CD4-positive, alpha-beta T cell treated with Interleukin-12 subunit alpha and Interleukin-12 subunit beta, for 1 hour (primary cell): ENCODE measurements at places on chromosomes 4 and X.
A peak's percentile ranks its signal among the peaks of the same experiment; 100 is the strongest.

- DNase-seq, result no peak
Measured at GRCh38 chr4:152041295-152041694, 280.5 kb upstream of the GATB start.

DNA sequence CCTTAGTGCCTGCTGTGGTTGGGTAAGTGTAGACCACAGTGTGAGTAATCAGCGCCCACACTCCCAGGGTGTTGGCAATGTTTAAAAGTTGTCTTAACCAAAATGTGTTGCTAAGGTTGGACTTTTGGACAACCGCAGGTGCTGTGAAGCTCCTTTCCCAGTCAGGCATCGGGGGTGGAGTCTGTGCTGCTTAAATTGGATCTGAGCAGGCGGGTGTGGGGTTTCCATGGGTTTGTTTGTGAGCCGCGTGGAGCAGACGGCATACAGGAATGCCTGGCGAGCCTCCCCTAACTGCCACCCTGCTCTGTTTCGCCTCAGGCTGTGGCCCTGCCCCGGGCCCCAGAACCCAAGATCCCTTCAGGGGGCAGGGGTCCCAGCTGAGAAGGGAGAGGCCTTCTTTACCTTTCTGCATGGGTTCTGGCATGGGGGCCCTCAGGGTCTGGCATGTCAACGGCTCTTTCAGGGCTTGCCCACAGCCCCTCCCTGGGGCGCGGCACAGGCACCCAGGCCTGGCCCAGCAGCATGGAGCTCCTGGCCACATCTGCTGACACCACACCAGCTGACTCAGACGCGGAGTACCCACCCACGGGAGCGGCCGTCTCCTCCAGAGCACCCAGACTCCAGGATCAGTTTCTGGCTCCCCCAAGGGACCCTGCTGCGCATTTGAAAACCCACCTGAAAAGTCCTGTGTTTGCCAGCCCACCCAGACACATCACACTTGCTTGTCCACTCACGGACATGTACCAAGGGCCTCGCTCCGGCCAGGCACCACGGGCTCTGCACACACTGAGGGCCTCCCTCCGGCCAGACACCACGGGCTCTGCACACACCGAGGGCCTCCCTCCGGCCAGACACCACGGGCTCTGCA, 5.1 kb upstream of the SPON2 start:
- peak; percentile 63 for DNase-seq

GRCh38 chrX:77003956-77004355, 443.2 kb upstream of the FGF16 start:
- no peak for DNase-seq

DNA sequence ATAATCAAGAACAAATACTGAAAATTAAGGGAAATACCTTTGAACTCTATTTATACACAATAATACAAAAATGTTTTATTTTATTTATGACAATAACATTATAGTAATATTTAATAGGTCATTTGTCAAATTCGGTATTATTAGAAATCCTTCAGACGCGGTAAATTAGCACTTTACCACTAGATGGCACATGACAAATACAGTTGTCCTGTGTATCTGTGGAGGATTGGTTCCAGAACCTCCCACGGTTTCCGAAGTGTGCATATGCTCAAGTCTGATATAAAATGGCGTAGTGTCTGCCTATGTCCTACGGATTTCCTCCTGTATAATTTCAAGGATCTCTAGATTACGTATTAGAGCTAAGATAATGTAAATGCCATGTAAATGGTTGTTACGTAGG, 8.1 kb upstream of the LINC00632 start:
- peak; percentile 3 for DNase-seq

DNA sequence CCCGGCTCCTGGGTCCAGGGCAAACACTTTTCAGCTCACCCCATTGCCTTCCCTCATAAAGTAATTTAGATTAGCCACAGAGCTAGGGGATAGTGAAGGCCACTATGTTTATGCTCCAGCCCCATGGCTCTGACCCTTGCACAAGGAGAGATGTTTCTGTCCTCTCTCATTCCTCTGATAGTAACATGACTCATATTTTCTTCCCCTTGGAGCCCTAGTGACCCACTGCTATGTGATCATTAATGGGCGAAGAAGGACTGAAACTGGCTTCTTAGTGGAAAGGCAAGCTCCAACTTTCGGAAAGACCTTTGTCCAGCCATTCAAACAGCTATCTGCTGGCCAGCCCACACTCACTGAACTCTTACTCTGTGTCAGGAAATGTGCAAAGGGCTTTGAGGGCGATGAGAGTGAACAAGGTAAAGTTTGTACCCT, 12.3 kb downstream of the CLDN2 start:
- no peak for DNase-seq

DNA sequence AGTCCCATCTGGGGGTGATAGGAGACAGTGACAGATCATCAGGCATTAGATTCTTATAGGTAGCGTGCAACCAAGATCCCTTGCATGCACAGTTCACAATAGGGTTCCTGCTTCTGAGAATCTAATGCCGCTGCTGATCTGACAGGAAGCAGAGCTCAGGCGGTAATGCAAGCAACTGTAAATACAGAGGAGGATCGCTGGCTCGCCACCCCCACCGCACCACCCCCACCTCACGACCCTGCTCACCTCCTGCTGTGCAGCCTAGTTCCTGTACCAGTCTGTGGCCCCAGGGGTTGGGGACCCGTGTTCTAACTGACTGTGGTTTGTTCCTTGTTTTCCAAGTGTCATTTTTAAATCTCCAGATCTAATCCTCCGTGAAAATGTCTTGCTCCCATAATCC, 89.0 kb upstream of the MAPK10 start:
- no peak for DNase-seq

DNA sequence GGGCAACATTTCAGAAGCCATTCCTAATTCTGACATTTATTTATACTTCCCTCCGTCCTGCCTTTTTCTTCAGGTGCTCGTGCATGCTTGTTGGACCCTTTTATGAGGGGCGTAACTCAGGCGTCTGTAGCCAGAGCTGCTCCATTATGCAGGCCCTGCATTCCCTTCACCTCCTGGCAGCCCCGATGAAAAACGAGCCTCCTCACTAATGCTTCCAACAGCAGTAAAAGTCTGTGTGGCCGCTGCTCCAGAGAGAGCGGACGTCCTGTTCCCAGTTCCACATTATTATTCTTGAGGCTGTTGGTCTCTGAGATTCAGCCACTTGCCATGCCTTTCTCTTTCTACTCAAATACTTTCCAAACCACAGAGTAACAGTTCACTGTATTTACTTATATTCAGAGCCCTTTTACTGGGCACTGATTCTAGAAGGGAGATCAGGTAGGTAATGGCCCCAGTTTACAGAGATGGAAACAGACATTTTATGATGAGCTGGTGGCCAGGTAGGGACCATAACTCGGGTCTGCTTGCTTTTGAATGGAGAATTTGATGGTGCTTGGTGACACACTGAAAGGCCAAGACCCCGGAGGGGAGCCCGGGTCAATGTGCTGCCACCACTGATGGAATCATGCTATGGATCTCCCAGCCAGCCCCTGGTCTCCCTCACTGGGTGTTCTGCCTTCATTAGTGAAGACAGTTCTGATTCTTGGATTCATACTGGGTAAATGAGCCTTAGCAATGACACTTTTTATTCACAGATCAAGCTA, 101.0 kb downstream of the GATB start:
- DNase-seq, result no peak

DNA sequence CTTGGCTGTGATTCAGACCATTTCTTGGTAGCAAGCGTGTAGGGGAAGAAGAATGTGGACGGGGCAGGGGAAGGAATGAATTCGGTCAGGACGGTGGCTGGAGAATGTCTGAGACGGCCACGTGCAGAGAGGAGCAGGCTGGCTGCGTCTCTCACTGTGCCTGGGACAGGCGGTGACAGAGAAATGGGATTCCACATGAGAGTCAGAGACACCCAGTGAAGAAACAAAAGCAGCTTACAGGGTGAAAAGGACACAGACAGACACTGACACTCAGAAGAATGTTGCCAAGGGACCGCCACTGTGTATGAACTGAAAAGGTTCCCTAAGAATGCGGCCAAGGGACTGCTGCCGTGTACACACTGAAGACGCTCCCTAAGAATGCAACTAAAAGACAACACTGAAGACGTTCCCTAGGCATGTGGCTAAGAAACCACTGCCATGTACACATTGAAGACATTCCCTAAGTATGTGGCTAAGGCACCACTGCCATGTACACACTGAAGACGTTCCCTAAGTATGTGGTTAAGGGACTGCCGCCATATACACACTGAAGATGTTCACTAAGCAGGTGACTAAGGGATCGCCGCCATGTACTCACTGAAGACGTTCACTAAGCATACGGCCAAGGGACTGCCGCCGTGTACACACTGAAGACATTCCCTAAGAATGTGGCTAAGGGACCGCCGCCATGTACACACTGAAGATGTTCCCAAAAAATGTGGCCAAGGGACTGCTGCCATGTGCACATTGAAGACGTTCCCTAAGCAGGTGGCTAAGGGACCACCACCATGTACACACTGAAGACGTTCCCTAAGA, 49.1 kb downstream of the DHRSX start:
- DNase-seq, result no peak

- no peak for DNase-seq
Measured at GRCh38 chr4:121712783-121713182, 16.0 kb upstream of the ANXA5 start.

DNA sequence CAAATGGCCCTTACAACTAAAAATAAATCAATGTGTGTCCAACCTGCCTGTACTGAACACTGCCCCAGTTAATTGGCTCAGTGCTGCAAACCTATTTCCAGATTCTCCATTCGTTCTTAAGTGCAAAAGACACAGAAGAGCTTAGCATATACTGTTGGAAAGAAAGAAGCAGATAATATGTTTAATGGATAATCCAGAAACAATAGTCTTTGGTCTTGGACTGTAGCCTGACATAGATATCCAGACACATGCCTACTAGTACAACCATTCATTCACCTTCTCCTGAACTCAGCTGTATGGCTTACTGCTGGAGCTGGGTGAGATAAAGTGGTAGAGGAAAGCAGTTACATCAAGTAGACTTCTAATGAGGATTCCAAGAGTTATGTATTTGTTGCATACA, 77.0 kb downstream of the LUZP4 start:
- no peak for DNase-seq

DNA sequence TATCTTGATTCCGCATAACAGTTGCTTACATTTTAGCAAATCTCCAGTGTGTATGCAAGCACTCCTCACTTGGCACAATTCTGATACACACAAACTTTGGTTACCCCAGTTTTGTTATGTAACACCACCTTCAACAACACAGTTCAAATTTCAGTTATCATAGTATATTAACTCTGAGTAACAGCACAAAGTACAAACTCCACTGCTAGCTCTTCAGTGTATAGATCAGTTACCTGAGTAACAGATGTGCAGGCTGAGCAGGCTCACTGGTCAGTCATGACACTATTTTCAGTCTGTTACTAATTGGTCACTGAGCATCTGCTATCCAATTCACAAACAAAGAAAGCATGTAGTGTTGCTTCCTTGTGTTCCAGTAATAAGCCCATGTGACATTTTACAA, 55.4 kb downstream of the PKD2 start:
- no peak for DNase-seq

GRCh38 chr4:169314906-169315305, 44.1 kb upstream of the SH3RF1 start:
- no peak for DNase-seq

DNA sequence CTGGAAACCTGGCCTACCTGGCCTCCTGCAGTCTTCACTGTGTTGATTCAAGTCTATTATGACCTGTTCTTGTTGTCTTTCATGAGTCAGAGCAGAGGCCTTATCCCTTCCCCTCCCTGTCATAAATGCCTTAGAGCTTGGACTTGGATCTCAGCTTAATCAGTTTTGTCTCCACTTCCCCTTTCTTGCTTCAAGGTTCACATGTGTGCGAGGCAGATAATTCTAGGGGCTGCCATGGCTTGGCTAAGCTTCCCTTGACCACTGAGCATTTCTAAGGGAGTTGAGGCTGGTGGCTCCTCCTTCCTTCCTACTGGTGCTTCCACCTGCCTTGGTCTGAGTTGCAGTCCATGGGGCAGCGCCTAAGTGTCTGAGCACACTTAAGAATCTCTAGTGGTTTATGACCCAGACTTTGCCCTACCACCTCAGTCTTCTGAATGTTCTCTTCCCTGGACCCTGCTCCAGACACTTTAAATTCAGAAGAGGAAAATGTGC, 1.7 kb upstream of the HEPH start:
- DNase-seq, result no peak

GRCh38 chr4:5752376-5753184, 41.6 kb downstream of the EVC start:
- DNase-seq, result no peak

- DNase-seq, result no peak
Measured at GRCh38 chr4:142480244-142480643, 365.9 kb downstream of the INPP4B start.

- no peak for DNase-seq
Measured at GRCh38 chr4:138053641-138054301, 188.4 kb downstream of the SLC7A11 start.

- no peak for DNase-seq
Measured at GRCh38 chr4:125315576-125316400, 1.0 kb downstream of the FAT4 start.

- no peak for DNase-seq
Measured at GRCh38 chrX:3379111-3379510, 32.7 kb upstream of the MXRA5 start.

GRCh38 chr4:93896516-93896915, 68.0 kb downstream of the ATOH1 start:
- DNase-seq, result no peak

DNA sequence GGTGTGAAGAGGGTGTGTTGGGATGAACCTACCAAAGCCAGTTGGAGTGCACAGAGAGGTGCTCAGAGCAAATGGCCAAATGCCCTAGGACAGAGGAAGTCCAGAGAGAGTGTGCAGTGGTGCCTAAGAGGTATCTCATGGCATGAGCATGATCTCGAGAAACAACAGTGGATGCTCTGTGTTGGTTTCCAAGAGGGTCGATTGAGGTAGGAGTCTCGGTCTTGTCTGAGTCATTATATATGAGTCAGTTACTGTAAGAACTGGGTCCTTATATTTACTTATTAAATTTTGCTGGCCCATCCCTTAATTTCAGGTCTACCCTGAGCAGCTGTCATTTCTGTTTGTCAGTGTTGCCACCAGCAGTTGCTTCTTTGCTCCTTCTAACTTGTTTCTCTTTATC, 86.6 kb upstream of the TMEM150C start:
- DNase-seq, result no peak

DNA sequence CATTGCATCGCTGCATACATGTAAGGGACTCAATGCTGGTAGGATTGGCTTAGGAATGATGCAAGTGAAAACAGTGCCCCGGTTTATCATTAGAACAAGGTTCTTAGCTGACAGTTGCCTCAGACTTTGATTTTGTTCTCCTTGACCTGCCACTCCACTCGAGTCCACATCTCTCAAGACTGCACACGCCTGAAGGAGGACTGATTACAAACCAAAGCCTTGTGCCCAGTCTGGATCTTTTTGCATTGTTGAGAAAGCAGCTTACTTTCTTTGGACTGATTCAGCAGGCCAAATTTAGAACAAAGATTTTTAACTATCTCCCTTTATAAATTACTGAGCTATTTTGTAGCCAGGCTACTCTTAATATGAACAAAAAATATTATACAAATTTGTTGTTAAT, 125.6 kb downstream of the PTTG2 start:
- DNase-seq, result no peak
